ENCODE measurements at places on chromosomes 6 and 20. TPM values are rescaled to one million over a fixed set of nuclear protein-coding genes. Genes with fewer than 3 reads are reported as not detected.
A peak's percentile ranks its signal among the peaks of the same experiment; 100 is the strongest.

- DNase-seq: no peak
Measured at GRCh38 chr20:58010666-58011065, 217.8 kb downstream of the ANKRD60 start.

DNA sequence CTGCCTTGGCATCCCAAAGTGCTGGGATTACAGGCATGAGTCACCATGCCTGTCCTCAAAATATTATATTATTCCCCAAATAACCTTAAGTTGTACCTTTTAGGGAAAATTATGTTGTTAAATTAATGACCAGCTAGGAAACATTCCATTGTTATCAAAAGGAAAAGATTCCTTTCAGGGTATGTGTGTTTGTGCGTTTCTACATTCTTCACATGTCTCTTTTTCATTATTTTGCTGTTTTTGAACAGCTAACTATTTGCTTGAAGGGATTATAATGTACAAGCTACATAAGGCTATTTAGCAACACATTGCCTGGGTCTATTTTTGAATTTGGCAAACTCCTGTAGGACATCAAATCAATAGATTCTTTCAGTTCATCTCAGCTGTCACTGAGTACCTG is 57.1 kb downstream of the GJA1 start:
- DNase-seq: no peak

- no peak for DNase-seq
Measured at GRCh38 chr20:8851446-8851845, 217.4 kb upstream of the PLCB4 start.

GRCh38 chr6:11185204-11185842 is 47.1 kb downstream of the NEDD9 start:
- no peak for DNase-seq

DNA sequence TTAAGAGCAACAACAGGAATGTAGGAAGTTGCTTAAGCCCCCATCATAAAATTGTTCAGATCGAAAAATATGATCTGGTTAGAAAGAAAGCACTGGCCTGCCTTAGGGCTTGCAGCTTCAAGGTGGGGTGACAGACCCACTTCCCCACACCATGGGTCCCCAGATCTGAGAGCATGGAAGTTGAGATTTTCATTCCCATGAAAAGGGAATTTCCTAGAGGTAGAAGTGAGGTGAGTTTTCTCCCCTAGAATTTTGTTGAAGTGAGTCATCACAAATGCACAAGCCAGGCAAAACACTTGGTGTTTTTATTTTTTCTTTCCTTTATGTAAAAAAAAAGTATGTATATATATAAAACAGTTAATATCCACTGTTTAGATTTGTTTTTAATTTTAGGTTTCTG is 213.6 kb upstream of the SUPT3H start:
- DNase-seq: no peak

DNA sequence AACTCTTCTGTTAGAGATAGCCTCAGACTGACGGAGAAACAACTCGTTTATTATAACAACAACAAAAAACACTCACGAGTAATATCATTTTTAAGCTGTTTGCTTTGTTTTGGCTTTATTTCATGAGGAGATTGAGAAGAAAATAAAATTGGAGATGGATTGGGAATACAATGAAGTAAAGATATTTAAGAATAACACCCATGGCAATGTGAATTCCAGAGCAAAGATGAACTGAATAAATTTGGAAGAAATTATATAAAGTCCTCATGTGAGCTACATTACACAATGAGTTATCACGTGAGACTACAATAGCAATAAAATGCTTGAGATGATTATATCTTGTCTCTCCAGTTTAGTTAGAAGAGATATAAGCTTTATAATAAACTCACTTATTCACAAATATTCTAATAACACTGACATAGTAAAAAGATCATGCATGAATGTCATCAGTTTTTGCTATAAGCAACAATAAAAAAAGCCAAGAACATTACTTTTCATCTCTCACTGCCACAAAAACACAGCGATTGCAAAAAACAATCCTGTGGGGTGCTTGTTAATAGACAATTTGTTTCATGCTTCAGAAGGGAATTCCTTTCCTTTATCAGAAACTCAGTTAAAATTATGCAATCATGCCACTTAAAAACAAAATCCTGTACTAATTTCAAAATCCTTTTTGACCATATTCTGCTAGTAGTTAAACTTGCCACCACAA is 696.7 kb upstream of the MARCKS start:
- DNase-seq: no peak

GRCh38 chr6:37913210-37913609 is 93.7 kb downstream of the ZFAND3 start:
- DNase-seq: no peak

DNA sequence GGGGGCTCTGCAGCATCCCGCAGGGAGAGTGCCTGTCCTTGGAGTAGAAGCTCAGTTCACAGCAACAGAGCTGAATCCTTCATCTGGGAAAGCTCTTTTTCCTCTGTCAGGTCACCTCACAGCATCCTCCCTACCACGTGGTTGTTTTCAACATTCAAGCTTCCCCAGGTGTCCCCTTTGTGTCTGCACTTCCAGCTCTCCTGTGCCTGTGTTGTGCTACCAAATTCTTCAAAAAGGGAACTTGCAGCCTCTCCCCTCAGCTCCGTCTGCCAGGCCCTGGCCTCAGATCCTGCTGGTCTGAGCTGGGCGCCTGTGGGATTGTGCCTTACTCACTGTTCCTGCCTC is 108.4 kb downstream of the FOXF2 start:
- peak; percentile 59 for DNase-seq

GRCh38 chr6:70739534-70739933 is 71.9 kb downstream of the SMAP1 start:
- DNase-seq: no peak

- DNase-seq: no peak
Measured at GRCh38 chr6:161137839-161138542, 135.9 kb downstream of the AGPAT4 start.

- no peak for DNase-seq
Measured at GRCh38 chr20:46811224-46812084, 83.2 kb upstream of the EYA2 start.

ARMC2 gene
- 12.5 TPM for total RNA-seq

BRPF3 gene
- total RNA-seq: 16.2 TPM

All from posterior vena cava (tissue), 2 donors.